ENCODE measurements at places on chromosomes 1 and 21.

DNA sequence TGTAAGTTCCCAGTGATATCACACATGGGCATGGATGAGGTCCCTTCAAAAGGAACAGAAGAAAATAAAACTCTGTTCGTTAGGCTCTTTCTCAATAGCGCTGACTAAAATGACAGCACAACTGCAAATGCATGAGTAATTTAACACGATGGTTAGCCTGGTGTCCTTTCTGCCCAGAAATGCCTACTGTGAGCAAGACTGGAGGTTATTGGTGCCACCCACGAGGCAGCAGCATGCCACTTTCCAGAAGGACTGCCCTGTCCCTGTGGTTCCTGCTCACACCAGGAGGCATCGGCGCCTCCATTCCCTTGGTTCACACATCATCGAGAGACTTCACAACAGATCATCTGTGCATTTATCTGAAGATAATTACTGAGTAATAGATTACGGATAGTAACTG, 26.2 kb downstream of the VPS26C start:
- H3K36me3 ChIP-seq: peaks cover 39% of the 10 kb centered on the region
- H3K27ac ChIP-seq: peak overlapping the region; percentile 51
- no peaks in the 10 kb centered on the region for H3K27me3 ChIP-seq
- H3K4me1 ChIP-seq: peaks cover 64% of the 10 kb centered on the region
- DNase-seq: no peak

GRCh38 chr1:110596312-110596711, 9.8 kb downstream of the KCNA2 start:
- H3K4me1 ChIP-seq: no peaks in the 10 kb centered on the region
- H3K27me3 ChIP-seq: no peaks in the 10 kb centered on the region
- peaks cover 5% of the 10 kb centered on the region for H3K36me3 ChIP-seq
- H3K27ac ChIP-seq: no peak overlapping the region
- DNase-seq: no peak

- peaks cover 49% of the 10 kb centered on the region for H3K4me1 ChIP-seq
- peak overlapping the region; percentile 93 for H3K27ac ChIP-seq
- peak overlapping the region; percentile 55 for H3K4me3 ChIP-seq
These were observed 353.5 kb upstream of the B3GALT2 start for GRCh38 chr1:193539731-193540459.

DNA sequence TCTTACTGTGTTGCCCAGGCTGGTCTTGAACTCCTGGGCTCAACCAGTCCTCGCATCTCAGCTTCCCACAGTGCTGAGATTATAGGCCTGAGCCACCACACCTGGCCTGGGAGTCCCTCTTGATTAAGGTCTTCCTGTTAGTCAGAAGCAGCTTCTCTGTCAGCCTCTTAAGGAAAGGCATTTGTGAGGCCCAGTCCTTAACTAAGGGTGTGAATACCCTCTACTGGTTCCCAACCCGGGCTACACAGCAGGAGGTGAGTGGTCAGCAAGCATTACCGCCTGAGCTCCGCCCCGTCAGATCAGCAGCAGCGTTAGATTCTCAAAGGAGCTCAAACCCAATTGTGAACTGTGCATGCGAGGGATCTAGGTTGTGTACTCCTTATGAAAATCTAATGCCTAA, 117.2 kb downstream of the DYRK1A start:
- peaks cover 54% of the 10 kb centered on the region for H3K36me3 ChIP-seq
- no peak overlapping the region for H3K27ac ChIP-seq
- DNase-seq: no peak
- H3K4me3 ChIP-seq: no peak overlapping the region
- H3K4me1 ChIP-seq: peaks cover 8% of the 10 kb centered on the region
- H3K27me3 ChIP-seq: no peaks in the 10 kb centered on the region

- no peak overlapping the region for H3K4me3 ChIP-seq
- H3K4me1 ChIP-seq: peaks cover 3% of the 10 kb centered on the region
- no peak overlapping the region for H3K27ac ChIP-seq
- no peak for DNase-seq
- no peaks in the 10 kb centered on the region for H3K27me3 ChIP-seq
These were observed 45.6 kb downstream of the KYAT3 start for GRCh38 chr1:88946861-88947260.

DNA sequence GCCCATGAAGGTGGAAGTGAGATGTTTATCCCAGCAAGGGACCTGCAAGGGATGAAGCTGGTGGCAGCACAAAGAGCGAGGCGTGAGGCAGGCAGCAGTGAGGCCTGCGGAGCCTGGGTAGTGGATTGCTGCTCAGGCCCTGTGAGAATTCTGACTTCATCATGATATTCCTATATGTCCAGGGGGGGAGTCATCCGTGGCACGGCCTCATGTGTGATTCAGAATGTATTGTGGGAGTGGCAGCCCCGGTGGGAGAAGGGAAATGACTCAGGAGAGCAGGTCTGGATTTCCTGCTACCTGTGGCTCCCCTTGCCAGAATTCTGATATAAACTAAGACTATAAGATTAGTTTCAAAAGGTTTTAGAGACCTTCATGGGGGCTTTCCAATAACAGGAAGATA, 240.9 kb downstream of the CAMTA1 start:
- H3K36me3 ChIP-seq: peaks cover 3% of the 10 kb centered on the region
- no peak overlapping the region for H3K27ac ChIP-seq
- H3K27me3 ChIP-seq: peaks cover 29% of the 10 kb centered on the region
- no peaks in the 10 kb centered on the region for H3K4me1 ChIP-seq

DNA sequence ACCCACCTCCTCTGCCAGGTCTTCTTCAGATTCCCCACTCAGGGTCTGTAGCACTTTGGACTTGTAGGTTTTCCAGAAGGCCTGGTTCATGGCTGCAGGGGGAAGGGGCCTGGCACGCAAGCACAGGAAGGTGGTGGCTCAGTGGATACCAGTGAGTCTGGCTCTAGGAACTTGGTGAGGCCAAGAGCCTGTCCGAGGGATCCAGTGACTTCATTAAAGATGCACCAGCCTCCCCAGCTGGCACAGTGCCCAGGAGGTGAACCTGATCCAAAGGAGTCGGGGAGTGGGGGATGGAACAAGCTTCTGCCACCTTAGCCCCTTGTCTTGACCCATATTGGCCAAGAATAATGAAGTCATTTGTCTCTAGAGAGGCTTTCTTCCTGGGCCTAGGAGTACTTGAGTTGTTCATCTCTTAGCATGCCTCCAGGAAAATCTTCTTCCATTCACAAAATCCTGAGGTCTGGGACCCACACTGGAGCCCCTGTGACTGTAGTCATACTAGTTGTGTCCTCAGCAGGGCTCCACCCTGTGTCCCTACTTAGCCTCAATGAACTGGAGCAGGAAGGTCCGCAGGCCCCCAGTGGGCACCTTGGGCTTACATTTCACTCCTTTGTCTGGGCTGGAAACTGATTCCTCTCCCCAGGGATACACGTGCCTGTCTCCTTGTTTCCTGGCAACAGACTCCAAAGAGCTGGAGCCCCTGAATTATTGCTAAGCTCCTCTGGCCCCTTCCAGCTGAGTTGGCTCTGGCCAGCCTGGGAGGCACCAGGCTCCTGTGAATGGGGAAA, at the start of gene C1orf232:
TSS of gene C1orf232 (minus strand) at position 554 of the 788 bp plus-strand sequence. CDS start at position 90, 464 bp downstream.
- peak within 1 kb of the TSS; percentile 89 for H3K27ac ChIP-seq
- peaks cover 5% of the 10 kb centered on the region for H3K36me3 ChIP-seq
- H3K4me1 ChIP-seq: peaks cover 15% of the 10 kb centered on the region
- no peak for DNase-seq
- H3K4me3 ChIP-seq: peak within 1 kb of the TSS; percentile 87

- H3K27me3 ChIP-seq: no peaks in the 10 kb centered on the region
- H3K4me3 ChIP-seq: no peak overlapping the region
- DNase-seq: no peak
These were observed 304.1 kb downstream of the PBX1 start for GRCh38 chr1:164863056-164863455.

DNA sequence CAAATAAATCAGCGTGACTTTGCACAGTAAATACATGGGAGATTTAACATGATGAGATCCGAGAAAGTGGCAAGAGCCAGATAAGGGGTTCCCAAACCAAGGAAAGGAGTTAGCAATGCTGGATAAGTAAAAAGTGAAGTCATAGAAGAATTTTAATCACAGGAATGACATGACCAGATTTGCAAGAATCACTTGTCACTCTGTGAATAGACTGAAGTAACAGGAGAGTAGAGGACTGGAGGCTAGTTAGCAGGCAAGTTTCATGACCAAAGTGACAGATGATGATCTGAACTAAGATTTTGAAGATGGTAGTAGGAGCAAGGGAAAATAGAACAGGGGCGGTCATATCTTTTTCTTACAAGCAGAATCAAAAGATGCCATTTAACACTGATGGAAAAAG, 8.4 kb downstream of the CFH start:
- no peaks in the 10 kb centered on the region for H3K27me3 ChIP-seq
- peak overlapping the region; percentile 21 for H3K27ac ChIP-seq
- DNase-seq: no peak
- no peak overlapping the region for H3K4me3 ChIP-seq
- peaks cover 5% of the 10 kb centered on the region for H3K36me3 ChIP-seq

DNA sequence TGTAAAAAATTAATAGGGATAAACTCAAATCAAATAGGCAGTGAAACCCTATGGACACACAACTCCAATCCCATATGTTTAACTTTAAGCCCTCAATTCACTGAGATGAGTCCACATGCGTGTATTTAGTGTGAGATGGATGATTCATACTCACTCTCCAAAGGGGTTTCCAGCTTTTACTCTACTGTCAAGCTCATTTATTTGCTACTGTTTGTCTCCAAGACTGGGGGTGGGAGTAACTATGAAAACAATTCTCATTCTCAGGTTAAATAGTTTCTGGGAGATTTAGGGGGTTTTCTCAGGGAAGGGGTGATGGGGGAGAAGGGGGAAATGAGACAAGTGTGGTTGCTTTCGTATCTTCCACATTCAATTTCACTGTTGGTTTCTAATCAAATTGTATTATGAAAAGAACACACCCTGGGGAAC, 2.7 kb downstream of the RAB29 start:
- peak overlapping the region; percentile 100 for H3K27ac ChIP-seq
- H3K4me3 ChIP-seq: peak overlapping the region; percentile 89
- H3K36me3 ChIP-seq: peaks cover 75% of the 10 kb centered on the region
- DNase-seq: no peak
- no peaks in the 10 kb centered on the region for H3K27me3 ChIP-seq

GRCh38 chr1:119285482-119285881, 83.1 kb upstream of the HAO2 start:
- no peaks in the 10 kb centered on the region for H3K4me1 ChIP-seq
- DNase-seq: no peak
- no peaks in the 10 kb centered on the region for H3K36me3 ChIP-seq
- H3K4me3 ChIP-seq: no peak overlapping the region

GRCh38 chr21:45853703-45854342, 127.7 kb upstream of the COL6A1 start:
- peaks cover 88% of the 10 kb centered on the region for H3K27me3 ChIP-seq
- H3K27ac ChIP-seq: no peak overlapping the region
- H3K4me1 ChIP-seq: peaks cover 3% of the 10 kb centered on the region
- no peak overlapping the region for H3K4me3 ChIP-seq
- H3K36me3 ChIP-seq: no peaks in the 10 kb centered on the region

- peaks cover 3% of the 10 kb centered on the region for H3K36me3 ChIP-seq
- no peaks in the 10 kb centered on the region for H3K27me3 ChIP-seq
- DNase-seq: no peak
- H3K4me3 ChIP-seq: no peak overlapping the region
- H3K4me1 ChIP-seq: peaks cover 13% of the 10 kb centered on the region
These were observed 20.8 kb downstream of the EYA3 start for GRCh38 chr1:28067523-28068090.

GRCh38 chr1:117981455-117982192, 52.1 kb downstream of the WDR3 start:
- H3K27me3 ChIP-seq: peaks cover 15% of the 10 kb centered on the region
- no peaks in the 10 kb centered on the region for H3K36me3 ChIP-seq
- no peak overlapping the region for H3K27ac ChIP-seq
- DNase-seq: no peak
- H3K4me3 ChIP-seq: no peak overlapping the region
- no peaks in the 10 kb centered on the region for H3K4me1 ChIP-seq

GRCh38 chr1:245301162-245301580, 146.4 kb downstream of the KIF26B start:
- H3K4me1 ChIP-seq: no peaks in the 10 kb centered on the region
- H3K27me3 ChIP-seq: peaks cover 7% of the 10 kb centered on the region

DNA sequence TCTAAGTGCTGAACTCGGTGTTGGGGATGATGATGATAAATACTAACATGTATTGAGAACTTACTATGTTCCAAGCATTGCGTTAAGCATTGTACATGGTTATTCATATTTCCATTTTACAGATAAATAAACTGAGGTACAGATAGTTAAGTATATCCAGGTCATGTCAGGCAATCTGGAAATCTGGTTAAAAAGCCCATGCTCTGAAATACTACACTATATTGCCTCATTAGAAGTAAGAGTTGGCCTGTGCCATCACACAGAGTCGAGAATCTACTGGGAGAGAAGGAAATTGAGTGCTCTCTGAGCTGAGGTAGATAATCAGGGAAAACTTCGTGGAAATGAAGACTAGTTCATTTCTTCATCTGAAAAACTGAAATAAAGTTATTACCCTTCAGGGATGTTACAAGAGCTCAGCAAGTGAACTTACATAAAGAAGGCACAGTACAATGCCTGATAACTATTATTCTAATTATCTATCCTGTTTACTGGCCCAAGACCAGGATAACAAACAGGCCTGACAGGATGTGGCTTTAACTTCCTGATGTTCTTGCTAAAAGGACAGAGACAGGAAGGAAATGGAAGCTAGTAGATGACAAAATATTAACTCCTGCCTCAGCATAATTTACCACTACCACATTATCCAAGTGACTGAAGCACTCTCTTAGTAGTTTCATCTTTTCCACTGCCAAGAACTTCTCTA, 85.6 kb downstream of the EPS15 start:
- DNase-seq: no peak
- H3K4me3 ChIP-seq: peak overlapping the region; percentile 62
- no peaks in the 10 kb centered on the region for H3K27me3 ChIP-seq
- peak overlapping the region; percentile 87 for H3K27ac ChIP-seq

DNA sequence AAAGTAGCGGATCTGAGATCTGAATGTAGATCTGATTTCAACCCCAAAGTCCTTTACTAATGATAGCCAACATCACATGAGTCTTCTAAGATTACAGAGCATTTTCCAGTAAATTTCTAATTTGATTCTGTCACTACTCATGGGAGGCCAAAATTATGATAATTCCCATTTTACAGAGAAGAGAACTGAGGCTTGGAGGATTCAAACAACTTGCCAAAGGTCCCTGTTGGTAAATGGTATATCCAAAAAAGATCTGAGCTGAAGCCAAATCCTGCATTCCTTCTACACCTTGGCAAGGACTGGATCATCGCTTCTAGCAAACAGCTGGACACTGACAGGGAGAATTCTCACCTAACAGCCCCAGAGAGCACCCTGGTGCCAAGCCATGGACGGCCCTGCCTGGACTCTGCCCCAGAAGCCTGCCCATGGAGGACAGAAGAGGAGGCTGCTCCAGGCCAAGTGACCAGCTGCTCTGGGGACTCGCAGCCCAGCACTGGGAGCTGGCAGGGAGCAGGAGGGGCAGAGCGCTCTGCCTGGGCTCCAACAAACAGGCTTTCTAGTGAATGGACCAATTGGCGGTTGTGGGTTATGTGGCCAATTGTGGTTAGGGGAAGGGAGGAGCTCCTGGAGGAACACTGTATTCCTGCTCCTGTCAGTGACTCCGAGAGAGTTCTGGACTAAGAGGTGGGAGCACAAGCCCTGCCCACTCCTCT, 6.4 kb upstream of the CSF1 start:
- no peak for DNase-seq
- H3K36me3 ChIP-seq: no peaks in the 10 kb centered on the region
- H3K27ac ChIP-seq: no peak overlapping the region
- peaks cover 24% of the 10 kb centered on the region for H3K4me1 ChIP-seq
- H3K4me3 ChIP-seq: no peak overlapping the region
